ENCODE measurements at places on chromosomes 13 and 19.

GRCh38 chr19:821825-822503, at the start of gene PLPPR3:
TSS of gene PLPPR3 (minus strand) at chr19:821955. CDS start at chr19:821559, 396 bp downstream.
- DNase-seq, result no peak

- DNase-seq, result no peak
Observed at GRCh38 chr13:35874704-35875103, 256.5 kb downstream of the DCLK1 start.

- DNase-seq, result no peak
Observed at GRCh38 chr19:2108251-2109016, 11.7 kb downstream of the IZUMO4 start.

GRCh38 chr19:44741258-44741731, 7.2 kb upstream of the BCL3 start:
- DNase-seq, result peak; percentile 5

- no peak for DNase-seq
Observed at GRCh38 chr13:50535050-50535449, 308.4 kb downstream of the DLEU7 start.

DNA sequence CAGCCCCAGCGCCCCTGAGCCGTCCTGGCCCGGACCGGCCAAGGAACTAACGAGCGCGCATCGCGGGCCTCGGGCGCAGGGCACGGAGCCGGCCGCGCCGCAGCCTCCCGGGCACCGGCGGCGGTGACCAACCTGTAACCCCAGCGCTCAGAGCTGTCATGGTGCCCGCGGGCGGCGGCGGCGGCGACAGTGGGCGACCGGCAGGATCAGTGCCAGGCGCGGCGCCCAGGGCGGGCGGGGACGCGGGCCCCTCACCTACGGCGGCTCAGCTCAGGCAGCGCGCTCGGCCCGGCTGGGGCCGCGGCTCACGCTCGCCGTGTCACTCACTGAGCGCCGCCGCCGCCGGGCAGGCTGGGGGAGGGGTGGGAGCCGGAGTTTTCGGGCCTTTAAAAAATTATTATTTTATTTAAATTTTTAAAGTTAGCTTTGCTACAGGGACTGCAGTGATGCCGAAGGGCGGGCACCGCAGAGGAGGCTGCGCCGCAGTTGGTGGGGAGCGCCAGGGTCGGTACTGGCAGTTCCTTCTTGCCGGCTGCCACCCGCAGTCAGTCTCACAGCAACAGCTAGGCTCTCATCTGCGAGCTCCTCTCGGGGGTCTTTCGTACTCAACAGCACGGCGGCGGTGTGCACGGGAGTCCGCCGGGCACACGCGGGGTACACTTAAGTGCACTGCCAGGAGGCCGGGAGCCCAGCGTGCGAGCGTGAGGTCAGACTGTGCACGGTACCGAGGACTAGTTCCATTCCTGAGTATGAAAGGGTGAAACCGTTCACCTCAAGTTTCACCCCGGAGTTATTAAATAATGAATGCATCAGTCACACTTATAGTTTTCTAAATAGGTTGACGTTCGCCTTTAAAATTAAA, at the start of gene NALCN:
TSS of gene NALCN (minus strand) at position 328 of the 862 bp plus-strand sequence. CDS start 17,382 bp downstream, outside the sequence.
- DNase-seq, result no peak

DNA sequence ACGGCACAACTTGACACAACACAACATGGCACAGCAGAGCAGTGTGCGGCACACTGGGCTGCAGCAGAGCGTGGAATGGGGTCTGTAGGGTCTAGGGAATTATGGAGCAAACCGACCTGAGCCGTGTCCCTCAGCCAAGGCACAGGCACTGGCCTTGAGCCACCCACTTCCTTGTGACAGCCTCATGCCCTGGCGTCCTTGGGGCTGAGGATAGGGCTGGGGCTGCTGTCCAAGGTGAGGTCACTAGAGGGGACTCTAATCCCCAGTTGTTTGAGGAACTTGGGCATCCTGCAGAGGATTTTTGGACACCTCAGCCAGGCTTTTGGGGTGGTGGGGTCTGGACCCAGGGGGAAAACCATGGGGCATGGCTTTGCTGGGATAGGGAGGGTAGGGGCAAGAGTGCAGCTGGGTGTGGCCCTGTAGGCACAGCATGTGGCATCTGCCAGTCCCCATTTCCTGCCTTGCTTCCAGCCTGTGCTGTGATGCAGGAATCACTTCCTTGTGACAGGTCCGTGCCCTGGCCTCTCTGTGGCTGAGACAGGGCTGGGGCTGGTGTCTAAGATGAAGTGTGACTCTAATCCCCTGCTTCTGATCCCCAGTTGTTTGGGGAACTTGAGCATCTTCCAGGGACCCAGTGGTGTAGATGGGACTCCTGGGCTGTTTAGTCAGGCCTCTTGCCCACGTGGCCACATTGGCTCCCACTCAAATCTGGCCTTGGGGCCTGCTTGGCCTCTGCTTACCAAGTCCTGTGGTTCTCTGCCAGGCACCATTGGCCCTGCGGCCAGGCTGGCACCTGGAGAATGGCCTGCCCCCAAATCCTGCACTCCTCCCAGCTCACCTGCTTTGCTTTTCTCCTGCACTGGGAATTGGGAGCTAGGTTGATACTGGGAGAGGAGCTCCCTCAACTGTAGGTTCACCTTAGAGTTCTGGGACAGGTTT, 78.5 kb downstream of the SCGB2B2 start:
- no peak for DNase-seq

- no peak for DNase-seq
Observed at GRCh38 chr13:75452564-75452963, 29.4 kb downstream of the TBC1D4 start.

DNA sequence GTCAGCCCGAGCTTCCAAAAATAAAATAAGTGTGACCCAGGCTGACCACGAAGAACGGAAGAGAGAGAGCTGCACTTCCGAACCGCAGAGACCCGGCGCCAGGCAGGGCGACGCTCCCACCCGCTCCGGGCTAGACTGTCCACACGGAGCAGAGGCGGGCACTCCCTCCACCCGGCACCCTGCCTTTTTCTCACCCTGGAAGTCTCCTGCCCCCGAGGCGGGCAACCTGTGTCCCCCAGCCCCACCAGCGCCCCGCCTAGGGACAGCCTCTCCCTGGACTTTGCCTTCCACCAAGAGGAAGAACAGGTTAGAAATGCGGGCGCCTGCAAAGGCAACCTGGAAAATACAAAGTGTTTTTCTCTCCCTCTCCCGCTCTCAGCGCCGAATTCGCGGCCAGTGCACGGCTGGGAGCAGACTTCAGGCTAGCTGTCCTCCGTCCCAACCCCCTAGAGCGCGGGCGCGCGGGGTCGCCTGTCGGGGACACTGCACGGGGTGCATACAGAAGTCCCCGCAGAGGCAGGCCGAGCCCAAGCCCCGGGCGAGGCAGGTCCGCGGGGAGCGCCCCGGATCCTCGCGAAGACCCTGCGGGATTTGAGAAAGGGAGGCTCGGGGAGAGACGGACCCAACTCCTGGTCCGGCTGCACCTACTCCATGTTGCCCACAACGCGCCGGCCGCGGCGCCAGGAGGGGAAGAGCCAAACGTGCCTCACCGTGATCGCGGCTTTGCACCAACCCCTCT, 845 bp downstream of the SPRY2 start:
- peak; percentile 9 for DNase-seq

- peak; percentile 19 for DNase-seq
Observed at GRCh38 chr13:44243198-44243857, 130.3 kb upstream of the SERP2 start.

DNA sequence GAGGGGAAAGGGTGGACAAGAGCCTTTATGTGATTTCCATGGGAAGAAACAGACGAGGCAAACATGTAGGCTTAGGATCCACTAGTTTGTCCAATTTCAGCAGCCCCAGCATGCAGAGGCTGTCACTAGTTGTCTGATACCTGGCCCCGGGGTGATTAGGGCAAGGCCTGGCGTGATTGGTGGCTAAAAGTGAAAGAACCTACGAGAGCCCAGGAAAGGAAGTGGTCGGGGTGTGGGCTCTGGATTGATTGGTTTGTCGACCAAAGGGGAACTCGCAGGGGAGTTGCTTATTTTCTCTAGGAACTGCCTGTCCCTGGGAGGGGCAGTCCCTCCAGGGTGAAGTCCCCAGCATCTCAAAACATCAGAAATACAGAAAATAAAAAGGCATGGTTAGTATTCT, 64.2 kb upstream of the UQCRFS1 start:
- DNase-seq, result peak; percentile 81

- no peak for DNase-seq
Observed at GRCh38 chr13:37168926-37169325, 63.5 kb upstream of the CSNK1A1L start.

DNA sequence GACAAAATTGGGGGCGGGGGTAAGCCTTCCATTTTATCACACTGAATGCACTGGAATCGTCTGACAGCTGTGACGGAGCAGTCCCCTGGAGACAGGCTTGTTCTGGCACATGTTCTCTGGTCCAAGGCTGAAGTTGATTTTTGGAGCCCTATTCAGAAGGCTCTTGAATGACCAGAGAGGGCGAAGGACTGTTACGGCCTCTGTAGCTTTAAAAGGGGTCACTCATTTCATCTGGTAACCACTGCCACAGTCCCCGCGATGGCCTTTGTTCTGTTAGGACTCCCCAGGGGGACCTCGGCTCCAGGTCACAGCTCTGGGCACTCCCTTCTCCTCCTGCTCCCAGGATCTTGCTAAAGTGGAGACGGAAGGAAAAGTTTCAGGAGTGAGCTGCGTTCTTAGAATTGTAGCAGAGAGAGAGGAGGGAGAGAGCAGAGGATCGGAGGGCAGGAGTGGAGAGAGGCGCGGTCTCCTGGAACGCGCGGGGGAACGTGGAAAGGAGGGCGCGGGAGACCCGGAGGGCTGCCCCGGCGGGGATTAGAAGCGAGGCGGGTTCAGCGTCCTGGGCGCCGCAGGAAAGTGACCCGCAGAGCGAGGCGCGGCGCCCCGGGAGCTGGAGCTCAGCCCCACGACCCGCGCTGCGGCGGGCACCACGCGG, 134.3 kb upstream of the MYO16 start:
- no peak for DNase-seq

DNA sequence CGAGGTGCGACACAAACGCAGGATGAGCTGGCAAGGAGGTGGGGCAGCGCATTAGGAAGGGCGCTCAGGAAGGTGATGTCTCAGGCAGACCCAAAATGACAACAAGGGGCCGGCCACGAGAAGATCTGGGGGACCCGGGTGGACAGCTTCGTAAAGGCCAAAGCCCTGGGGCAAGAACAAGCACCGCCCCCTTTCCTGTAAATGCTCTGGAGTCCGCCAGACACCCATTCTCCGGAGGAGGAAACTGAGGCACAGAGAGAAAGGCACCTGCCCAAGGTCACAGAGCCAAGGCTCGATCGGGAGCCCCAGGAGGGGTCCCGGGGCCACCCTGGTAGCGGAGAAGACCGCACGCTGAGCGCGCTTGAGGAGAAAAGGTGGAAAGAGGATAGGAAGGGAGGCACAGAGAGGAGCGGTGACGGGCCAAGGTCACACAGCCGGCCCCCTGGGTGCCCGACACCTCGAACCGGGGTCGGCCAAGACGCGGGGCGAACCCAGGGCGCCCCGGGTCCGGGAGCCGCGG, 571 bp downstream of the SAFB2 start:
- DNase-seq, result no peak

DNA sequence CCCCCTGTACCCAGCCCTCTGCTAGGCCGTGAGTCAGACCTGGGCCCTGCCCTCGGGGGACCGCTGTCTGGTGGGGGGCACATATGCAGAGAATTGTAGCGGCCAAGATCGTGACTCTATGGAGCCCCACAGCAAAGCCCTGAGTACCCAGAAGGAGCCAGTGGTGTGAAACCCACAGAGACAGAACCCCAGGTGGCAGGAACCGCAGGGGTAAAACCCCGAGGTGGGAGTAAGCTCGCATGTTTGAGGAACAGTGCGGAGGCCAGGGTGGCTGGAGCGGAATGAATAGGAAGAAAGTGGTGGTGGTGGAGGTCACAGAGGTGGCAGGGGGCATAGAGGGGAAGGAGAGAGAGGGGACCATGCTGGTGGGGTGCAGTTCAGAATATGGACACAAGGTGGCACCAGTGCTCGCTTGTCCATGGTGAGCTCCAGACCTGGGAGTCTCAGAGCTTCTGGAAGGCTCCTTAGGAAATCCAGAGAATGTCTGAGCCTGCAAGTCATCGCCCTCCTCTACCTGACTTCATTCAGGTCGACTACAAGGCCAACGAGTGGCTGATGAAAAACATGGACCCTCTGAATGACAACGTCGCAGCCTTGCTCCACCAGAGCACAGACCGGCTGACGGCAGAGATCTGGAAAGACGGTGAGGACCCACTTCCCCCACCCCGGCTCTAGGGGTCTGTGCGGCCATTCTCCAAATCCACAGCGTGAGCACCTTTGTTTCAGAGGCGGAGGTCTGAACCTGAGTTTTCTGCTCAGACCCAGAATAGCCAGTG, 48.9 kb downstream of the MYH14 start:
- peak; percentile 7 for DNase-seq

GRCh38 chr13:73081256-73081915, 22.6 kb downstream of the KLF5 start:
- no peak for DNase-seq

DNA sequence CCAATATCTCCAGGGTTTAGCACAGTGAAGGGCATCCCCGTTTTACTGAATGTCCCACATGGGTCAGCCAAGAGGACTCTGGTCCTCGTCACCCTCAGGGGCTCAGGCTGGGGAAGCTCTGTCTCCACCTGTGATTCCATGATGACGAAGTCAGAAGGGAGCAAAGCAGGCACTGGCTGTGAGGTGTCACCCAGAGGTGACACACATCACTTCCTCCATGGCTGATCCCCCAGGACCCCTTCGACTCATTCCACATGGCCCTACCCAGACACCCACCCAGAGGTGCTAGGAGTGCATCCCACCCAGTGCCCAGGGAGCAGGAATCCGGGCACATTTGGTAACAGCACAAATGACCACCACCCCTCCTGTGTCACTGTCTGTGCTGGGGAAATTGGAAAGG, 145.2 kb upstream of the VSTM2B start:
- DNase-seq, result no peak

DNA sequence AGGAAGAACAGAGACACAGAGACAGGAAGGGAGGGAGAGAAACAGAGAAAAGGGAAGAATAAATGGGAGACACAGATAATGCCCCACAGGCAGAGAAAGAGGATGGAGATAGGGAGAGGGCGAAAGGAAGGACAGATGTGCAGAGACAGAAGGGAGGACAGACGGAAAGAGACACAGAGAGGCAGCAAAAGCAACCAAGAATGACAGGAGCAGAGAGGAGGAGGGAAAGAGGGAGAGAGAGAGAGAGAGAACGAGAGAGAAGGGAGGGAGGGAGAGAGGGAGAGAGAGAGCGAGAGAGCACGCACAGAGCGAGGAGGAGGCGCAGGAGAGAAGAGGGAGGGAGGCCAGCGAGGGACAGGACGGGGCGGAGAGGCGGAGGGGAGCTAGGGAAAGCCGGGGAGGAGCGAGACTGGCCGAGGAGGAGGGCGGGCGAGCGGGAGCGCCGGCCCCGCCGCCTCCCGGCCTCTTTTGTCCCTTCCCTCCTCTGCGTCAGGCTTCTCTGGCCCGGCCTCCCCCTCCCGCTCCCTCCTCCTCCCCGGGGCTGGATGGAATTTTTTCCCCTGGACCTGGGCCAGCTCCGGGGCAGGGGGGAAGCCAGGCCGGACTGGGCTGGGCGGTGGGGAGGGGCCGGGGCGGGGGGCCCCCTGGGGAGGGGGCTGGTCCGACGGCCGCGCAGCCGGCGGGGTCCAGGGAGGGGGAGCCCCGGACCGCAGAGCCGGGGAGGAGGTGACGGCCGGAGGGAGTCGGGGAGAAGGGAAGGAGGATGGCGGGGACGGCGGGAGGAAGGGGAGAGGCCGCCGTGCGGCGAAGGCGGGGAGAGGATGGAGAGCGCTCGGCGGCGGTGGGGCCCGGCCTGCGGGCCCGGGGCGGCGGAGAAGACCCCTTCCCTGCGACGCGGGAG, 4.2 kb upstream of the SPACA6 start:
- DNase-seq, result peak; percentile 30

- no peak for DNase-seq
Observed at GRCh38 chr13:97313551-97314260, 91.6 kb downstream of the MBNL2 start.

- no peak for DNase-seq
Observed at GRCh38 chr19:47776568-47776967, 1.9 kb upstream of the SELENOW start.

GRCh38 chr19:7874897-7875273, 695 bp upstream of the PRR36 start:
- DNase-seq, result no peak

All from CD4-positive, alpha-beta T cell treated with Interleukin-17A for 1 hour (primary cell).